ENCODE measurements at places on chromosomes 2 and 18. TPM values are rescaled to one million over a fixed set of nuclear protein-coding genes. Genes with fewer than 3 reads are reported as not detected.

The MAPK4 gene
- 5.1 TPM for total RNA-seq

The VIT gene
- 0.88 TPM for total RNA-seq

The CNGA3 gene
- not detected for total RNA-seq

The SERPINB7 gene
- total RNA-seq = 0.29 TPM

The RFTN2 gene
- 12.9 TPM for total RNA-seq

The ERFE gene
- total RNA-seq = 5.1 TPM

The CABLES1 gene
- 27.7 TPM for total RNA-seq

The PROKR1 gene
- 0.23 TPM for total RNA-seq

The LAMA3 gene
- total RNA-seq = 2.3 TPM

The TRABD2A gene
- 1.1 TPM for total RNA-seq

The ADGRF3 gene
- 0.64 TPM for total RNA-seq

The KCNE4 gene
- total RNA-seq = 11.2 TPM

The TGOLN2 gene
- 96.7 TPM for total RNA-seq

The SCYGR2 gene
- not detected for total RNA-seq

The WIPF1 gene
- total RNA-seq = 26.4 TPM

The FBXO41 gene
- total RNA-seq = 1.5 TPM

The FOXI3 gene
- total RNA-seq = 0.06 TPM

The CASP8 gene
- total RNA-seq = 14.5 TPM

The DNAJC5G gene
- 0.12 TPM for total RNA-seq

The PJVK gene
- 5.1 TPM for total RNA-seq

The SAP130 gene
- total RNA-seq = 11.2 TPM

The DSG4 gene
- not detected for total RNA-seq

The IL36RN gene
- not detected for total RNA-seq

The EVA1A gene
- 34.6 TPM for total RNA-seq

The HMSD gene
- 0.18 TPM for total RNA-seq

The DSG2 gene
- total RNA-seq = 34.3 TPM

The SCYGR4 gene
- total RNA-seq = not detected

The RSAD2 gene
- 7.2 TPM for total RNA-seq

The TRIM43 gene
- 0.18 TPM for total RNA-seq

The POTEF gene
- not detected for total RNA-seq

The COL6A3 gene
- 455 TPM for total RNA-seq

The ZRANB3 gene
- total RNA-seq = 13.0 TPM

The DSG1 gene
- total RNA-seq = 0.06 TPM

The CYS1 gene
- 151 TPM for total RNA-seq

The CYTIP gene
- 16.8 TPM for total RNA-seq

The SLC35F5 gene
- 193 TPM for total RNA-seq

The ANKRD30BL gene
- total RNA-seq = 1.4 TPM

The CLIP4 gene
- 24.2 TPM for total RNA-seq

The TTC27 gene
- 29.7 TPM for total RNA-seq

The FBLN7 gene
- total RNA-seq = 12.6 TPM

The ADNP2 gene
- 21.0 TPM for total RNA-seq

The G6PC2 gene
- total RNA-seq = 0.23 TPM

The FAM110C gene
- total RNA-seq = 12.0 TPM

The BOLL gene
- 0.23 TPM for total RNA-seq

The MEP1B gene
- total RNA-seq = not detected

The PTRHD1 gene
- total RNA-seq = 32.7 TPM

The MAL gene
- total RNA-seq = 217 TPM

The REG1B gene
- not detected for total RNA-seq

The AKAIN1 gene
- not detected for total RNA-seq

The DYSF gene
- 51.5 TPM for total RNA-seq

The GCG gene
- total RNA-seq = not detected

The CBLN2 gene
- 2.3 TPM for total RNA-seq

The SLC4A3 gene
- total RNA-seq = 8.3 TPM
